ENCODE measurements at places on chromosomes 16 and 17. TPM values are rescaled to one million over a fixed set of nuclear protein-coding genes. Genes with fewer than 3 reads are reported as not detected.

DNA sequence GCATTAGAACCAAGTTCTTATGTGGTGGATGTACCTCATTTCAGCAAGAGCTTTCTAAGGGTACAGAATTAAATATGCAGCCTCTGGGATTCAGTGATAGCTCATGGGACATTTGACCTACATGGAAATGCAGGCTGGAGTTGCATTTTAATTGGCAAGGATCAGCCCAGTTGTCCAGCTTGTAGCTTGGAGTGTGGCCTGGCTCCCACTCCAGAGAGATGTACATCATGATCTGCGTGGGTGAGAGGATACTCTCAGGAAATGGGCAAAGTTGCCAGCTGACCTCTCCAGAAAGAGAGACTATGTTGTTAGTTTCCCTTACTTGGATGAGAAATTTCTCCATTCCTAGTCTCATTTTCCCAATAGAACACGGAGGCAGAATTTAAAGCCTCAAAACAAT, 555.3 kb downstream of the MAF start:
- DNase-seq, result no peak
- peaks cover 37% of the 10 kb centered on the region for H3K4me1 ChIP-seq
- H3K27ac ChIP-seq, result no peak overlapping the region
- no peaks in the 10 kb centered on the region for H3K27me3 ChIP-seq

DNA sequence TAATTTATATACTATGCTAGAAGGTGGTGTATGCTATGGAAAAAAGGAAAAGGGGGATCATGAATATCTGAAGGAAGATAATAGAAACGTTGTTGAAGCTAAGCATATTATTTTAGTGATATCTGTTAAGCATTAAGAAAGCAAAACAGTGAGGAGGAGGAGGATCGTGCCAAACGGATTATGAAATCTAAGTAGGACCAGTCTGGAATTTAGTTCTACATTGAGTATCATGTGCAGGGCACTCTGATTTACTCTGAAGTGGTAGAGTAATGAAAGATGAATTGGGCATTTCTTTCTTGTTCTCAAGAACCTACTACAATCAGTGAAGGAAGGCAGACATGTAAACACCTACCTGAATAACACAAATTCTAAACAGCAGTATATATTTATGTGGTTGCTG, 195.3 kb downstream of the CYB561 start:
- H3K4me3 ChIP-seq, result no peak overlapping the region
- no peak overlapping the region for H3K27ac ChIP-seq
- no peaks in the 10 kb centered on the region for H3K27me3 ChIP-seq
- H3K36me3 ChIP-seq, result peaks cover 3% of the 10 kb centered on the region

DNA sequence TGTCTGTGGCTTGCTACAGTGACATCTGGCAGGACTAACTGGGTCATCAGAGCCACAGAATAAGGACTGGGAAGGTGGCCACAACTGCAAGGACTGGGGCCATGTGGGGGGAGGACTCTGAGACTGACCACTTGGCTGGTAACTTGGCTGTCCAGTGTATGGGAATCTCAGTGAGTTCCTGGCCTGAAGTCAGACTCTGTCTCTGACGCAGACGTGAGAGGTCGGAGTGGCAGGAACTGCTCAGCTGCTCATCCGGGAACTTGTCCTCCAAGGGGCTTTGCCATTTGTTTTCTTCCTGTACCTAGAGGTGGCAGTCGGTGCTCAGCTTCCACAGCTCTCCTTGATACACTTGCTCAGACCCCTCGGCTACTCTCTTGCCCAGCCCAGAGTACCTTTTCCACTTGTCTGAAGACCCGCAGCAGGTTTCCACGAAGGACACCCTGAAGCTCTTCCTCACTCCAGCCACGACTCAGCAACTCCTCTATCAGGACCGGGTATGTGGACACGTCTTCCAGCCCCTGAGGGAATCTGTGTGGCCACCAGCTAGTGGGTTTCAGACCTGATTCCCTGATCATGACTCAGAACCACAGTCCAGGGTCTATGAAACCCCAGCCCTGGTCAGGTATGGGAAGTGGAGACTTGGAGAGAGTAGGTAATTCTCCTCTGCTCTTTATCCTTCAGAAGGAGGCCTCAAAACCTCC, 7.3 kb upstream of the DPEP3 start:
- H3K27ac ChIP-seq, result peak overlapping the region; percentile 1
- no peaks in the 10 kb centered on the region for H3K36me3 ChIP-seq
- DNase-seq, result no peak
- no peaks in the 10 kb centered on the region for H3K27me3 ChIP-seq
- H3K4me1 ChIP-seq, result peaks cover 28% of the 10 kb centered on the region

- peak; percentile 79 for DNase-seq
- peaks cover 26% of the 10 kb centered on the region for H3K36me3 ChIP-seq
- H3K27me3 ChIP-seq, result no peaks in the 10 kb centered on the region
Observed at GRCh38 chr16:50742576-50743200, 802 bp downstream of the CYLD start.

DNA sequence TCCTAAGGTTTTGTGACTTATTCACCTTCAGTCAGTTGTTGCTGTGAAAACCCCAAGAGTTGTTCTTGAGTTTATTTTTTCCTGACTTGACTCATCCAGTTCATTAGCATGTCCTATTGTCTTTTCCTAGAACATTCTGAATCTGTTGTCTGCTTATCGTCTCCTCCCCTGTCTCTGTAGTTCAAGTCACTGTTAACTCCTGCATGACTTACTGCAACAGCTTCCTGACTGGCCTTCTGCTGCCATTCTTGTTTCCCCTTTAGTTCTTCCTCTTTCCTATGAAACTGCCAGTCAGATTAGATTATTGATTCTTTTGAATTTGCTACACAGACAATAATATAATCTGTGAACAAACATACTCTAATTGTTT, 161.5 kb downstream of the FTO start:
- H3K4me3 ChIP-seq, result no peak overlapping the region
- DNase-seq, result no peak
- no peaks in the 10 kb centered on the region for H3K27me3 ChIP-seq
- peaks cover 14% of the 10 kb centered on the region for H3K4me1 ChIP-seq
- H3K27ac ChIP-seq, result peak overlapping the region; percentile 21

DNA sequence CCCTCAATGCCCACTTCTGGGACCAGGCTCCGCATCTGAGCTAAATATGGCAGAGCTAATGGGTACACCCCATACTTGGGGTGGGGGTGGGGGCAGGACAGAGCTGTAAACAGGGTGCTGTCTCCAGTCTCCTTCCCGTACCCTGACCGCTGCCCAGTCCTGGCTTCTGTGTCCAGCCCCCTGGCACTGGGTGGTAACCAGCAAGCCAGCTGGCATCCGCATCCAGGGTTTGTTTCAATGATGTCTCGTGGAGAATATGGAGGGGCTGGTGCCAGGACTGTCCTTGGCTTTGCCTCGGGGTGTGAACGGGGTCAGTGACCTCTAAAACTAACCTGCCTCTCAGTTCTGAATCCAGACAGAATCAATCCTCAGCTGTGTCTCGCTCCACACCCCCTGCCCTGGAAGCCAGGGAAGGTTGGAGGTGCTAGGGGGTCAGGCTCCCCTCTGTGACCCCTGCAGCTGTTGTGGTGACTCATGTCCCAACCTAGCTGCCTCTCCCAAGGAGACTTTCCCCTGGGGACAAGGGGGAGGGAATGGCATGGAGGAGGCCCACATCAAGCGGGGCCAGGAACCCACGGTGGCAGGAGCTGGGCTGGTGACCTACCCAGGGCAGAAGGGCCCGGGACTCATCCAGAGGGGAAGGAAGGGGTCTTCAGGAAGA, 1.5 kb upstream of the PNMT start:
- no peak overlapping the region for H3K27ac ChIP-seq
- peaks cover 2% of the 10 kb centered on the region for H3K36me3 ChIP-seq
- no peak overlapping the region for H3K4me3 ChIP-seq
- peaks cover 13% of the 10 kb centered on the region for H3K27me3 ChIP-seq

GRCh38 chr16:12449374-12449773, 354.3 kb downstream of the CPPED1 start:
- H3K27ac ChIP-seq, result no peak overlapping the region
- no peak overlapping the region for H3K4me3 ChIP-seq
- H3K4me1 ChIP-seq, result peaks cover 13% of the 10 kb centered on the region
- no peak for DNase-seq
- H3K36me3 ChIP-seq, result peaks cover 14% of the 10 kb centered on the region

Gene TEKT1
- not detected for total RNA-seq

- peaks cover 41% of the 10 kb centered on the region for H3K36me3 ChIP-seq
- H3K27ac ChIP-seq, result peak overlapping the region; percentile 28
Observed at GRCh38 chr16:84652566-84652965, 4.3 kb downstream of the KLHL36 start.

Gene SLC4A1
- total RNA-seq, result not detected

GRCh38 chr16:77763994-77764393, 24.4 kb upstream of the VAT1L start:
- no peaks in the 10 kb centered on the region for H3K4me1 ChIP-seq
- H3K36me3 ChIP-seq, result no peaks in the 10 kb centered on the region
- H3K27ac ChIP-seq, result no peak overlapping the region
- no peak for DNase-seq
- no peak overlapping the region for H3K4me3 ChIP-seq
- H3K27me3 ChIP-seq, result peaks cover 5% of the 10 kb centered on the region

Gene TVP23A
- total RNA-seq, result not detected

Gene MT4
- not detected for total RNA-seq

All from activated CD4-positive, alpha-beta T cell treated with anti-CD3 and anti-CD28 coated beads for 36 hours (primary cell).